Suprapubic skin (tissue), 4 donors: ENCODE measurements at places on chromosomes 2 and 18. TPM values are rescaled to one million over a fixed set of nuclear protein-coding genes. Genes with fewer than 3 reads are reported as not detected.

ZNF396 gene
- total RNA-seq: 2.5 TPM

GRCh38 chr2:66532972-66533868 is 98.3 kb downstream of the MEIS1 start:
- DNase-seq: no peak
- H3K4me1 ChIP-seq: peaks cover 9% of the 10 kb centered on the region
- H3K27ac ChIP-seq: no peak overlapping the region

CERKL gene
- total RNA-seq: not detected

DNA sequence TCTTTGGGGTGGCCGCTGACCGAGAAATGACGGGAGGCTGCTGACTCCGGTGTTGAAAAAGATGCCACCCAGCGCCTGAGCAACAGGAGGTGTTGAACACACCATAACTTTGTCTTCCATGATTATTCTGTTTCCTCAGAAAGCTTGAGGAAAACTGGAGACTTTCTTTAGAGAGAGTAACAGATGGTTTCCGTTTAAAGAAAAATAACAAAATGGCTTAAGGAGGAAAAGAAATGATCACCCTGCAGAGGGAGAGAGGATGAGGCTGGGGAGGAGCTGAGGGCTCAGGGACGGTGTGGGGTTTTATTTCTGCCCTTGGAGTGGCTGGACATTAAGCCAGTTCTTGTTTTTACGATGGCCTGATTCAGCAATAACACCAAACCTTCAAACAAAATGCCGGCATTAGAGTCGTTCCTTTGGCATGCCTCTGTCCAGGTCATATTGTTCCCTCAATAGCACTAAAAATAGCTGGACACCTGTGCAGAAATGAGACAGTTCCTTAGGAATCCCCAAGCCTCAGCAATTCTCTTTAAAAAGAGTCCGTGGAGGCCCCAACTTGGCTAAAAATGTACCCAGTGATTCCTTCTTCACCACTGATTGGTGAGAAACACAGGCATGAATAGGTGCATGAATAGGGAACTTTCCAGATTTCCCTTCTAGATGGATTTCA is 182.4 kb downstream of the ALPK2 start:
- H3K36me3 ChIP-seq: no peaks in the 10 kb centered on the region
- no peak for DNase-seq
- H3K4me3 ChIP-seq: no peak overlapping the region
- no peak overlapping the region for H3K27ac ChIP-seq
- no peaks in the 10 kb centered on the region for H3K27me3 ChIP-seq

DNA sequence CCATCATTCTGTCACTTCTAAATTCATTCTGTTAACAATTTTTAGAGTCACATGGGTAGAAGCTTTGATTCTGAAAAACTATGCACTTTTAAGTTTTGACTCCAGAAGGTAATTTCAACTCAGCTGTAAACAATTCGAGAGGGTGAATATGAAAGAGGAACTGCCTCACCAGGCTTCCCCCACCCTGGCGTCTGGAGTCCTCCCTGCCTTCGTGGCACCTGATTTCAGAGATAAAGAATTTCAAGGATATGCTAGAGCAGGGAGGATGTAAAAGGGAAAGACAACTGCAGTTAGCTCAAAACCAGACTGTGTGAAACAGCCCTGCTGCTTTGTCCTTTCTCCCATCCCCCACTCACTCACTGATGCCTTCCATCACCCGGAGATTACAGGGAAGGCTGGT is 40.7 kb downstream of the ONECUT2 start:
- H3K27me3 ChIP-seq: peaks cover 3% of the 10 kb centered on the region
- DNase-seq: no peak
- H3K4me3 ChIP-seq: no peak overlapping the region

DNA sequence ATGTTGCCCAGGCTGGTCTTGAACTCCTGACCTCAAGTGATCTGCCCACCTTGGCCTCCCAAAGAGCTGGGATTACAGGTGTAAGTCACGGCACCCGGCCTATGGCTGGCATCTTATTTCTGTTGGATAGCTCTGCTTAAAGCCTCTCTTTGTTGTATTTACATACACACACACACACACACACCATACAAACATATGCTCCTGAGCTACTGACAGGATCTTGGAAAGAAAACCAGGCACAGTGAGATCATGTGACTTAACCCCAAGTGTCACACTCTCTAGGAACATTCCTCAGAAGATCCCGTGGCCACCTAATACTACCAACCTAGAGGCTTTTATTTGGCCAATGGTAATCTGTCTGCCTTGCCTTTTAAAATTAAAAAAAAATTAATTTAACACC is 85.1 kb upstream of the HAAO start:
- no peak overlapping the region for H3K4me3 ChIP-seq
- H3K27me3 ChIP-seq: no peaks in the 10 kb centered on the region
- H3K4me1 ChIP-seq: peaks cover 69% of the 10 kb centered on the region
